Activated T-cell treated with anti-CD3 and anti-CD28 coated beads, Interleukin-2, amount 50 U/mL, for 48 hours (primary cell): ENCODE measurements at places on chromosomes 5 and 9.
A peak's percentile ranks its signal among the peaks of the same experiment; 100 is the strongest.

GRCh38 chr9:137759117-137759516 lies 118.5 kb upstream of the CACNA1B start:
- no peak for DNase-seq

DNA sequence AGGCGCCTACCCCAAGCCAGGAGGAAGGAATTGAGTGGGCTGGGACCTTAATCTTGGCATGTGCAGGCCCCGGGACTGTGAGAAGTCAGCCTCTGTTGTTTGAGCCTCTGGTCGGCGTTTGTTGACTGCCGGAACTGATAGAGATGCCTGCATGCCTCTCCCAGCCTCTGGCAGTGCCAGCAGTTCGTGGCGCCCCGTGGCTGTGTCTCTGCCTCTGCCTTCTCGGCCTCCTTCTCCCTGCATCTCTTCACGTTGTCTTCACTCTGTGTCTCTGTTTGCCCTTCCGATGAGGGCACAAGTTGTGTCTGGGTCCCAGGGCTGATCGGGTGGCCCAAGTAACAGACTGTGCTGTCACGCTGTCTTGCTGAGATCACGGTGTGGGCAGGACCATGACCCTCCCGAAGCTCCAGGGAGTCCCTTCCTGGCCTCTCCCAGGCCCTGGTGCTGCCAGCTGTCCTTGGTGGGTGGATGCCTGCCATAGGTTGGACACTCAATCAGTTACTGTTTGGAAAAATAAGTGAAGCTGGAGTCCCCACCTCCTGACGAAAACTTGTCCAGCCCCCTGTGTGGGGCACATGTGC lies 133.5 kb upstream of the LPCAT1 start:
- peak; percentile 12 for DNase-seq

GRCh38 chr5:156893517-156893916 lies 43.4 kb downstream of the PPP1R2B start:
- DNase-seq: no peak

GRCh38 chr5:126619781-126620180 lies 19.0 kb downstream of the PHAX start:
- no peak for DNase-seq

- DNase-seq: no peak
Measured at GRCh38 chr9:126386088-126386487, 59.5 kb downstream of the MVB12B start.

- no peak for DNase-seq
Measured at GRCh38 chr5:39578887-39579497, 154.2 kb upstream of the DAB2 start.

GRCh38 chr5:69265931-69266330 lies 31.2 kb downstream of the CDK7 start:
- no peak for DNase-seq

GRCh38 chr9:109319017-109319625 lies 1.7 kb downstream of the EPB41L4B start:
- peak; percentile 25 for DNase-seq

DNA sequence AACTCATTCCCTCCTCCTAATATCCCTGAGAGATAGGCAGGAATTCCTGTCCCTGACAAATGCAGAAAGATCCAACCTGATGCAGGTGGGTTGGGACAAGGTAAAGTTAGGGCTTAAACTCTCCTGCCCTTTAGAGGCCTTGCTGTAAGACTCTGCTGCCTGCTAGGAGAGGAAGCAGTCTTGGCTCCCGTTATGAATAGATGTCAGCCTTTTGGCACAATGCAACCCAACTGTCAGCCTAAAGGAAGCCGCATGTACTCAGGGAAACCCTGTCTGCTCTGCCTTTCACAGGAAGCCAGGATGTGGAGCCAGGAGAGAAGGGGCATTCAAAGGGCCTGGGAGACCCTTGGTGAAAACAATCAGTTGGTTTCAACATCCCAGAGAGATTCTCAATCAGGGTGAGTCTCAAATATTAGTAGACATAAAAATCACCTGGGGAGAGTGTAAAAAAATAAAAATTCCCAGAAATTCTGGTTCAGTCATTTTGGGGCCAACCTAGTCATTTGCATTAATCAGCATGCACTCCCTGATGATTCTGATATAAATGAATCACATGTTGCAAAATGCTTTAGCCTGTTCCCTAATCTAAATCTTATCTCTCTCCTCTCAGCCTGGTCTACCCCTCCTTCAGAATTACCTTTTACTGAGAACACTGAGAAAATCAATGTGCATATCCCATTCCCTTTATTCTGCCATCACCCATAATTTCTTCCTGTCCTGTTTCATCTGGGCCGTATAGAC lies 136.2 kb upstream of the TRIM32 start:
- no peak for DNase-seq

DNA sequence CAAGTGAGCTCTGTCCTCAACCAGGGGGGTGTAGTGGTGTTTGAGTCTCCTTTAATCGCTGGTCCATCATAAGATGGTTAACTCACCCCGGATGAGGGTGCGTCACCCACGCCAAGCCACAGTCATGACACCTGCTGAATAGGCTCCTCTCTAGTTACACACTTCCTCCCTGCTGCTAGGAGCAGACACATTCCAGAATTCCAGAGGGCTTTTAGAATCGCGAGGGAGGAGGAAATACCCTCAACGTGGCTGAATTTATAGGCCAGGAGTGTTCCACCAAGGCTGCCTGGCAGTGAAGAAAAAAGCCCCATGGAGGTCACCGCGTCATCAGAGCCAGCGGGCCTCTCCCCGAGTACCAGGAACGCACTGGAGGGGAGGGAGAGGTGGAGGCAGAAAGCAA lies 5.1 kb downstream of the GLRX start:
- DNase-seq: peak; percentile 61

- DNase-seq: no peak
Measured at GRCh38 chr9:95225076-95225725, 92.3 kb downstream of the FANCC start.

DNA sequence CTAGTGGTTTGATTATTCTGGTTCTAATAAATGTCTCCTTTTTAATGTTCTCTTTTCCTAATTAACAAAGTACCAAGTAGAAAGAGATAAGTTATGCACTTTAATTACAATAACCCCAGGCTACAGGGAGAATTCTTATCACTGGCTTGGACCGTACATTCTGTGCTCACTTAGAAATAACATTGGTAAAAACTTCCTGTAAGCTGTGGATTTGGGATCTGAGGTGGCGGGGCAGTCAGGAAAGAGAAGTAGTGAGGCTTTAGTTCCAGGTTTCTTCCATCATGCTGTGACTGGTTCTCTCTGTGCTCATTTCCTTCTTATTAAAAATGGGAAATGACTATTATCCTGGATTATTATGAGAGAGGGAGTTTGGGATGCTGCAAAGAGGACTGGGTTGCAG lies 142.0 kb downstream of the EGFLAM start:
- DNase-seq: no peak

- DNase-seq: no peak
Measured at GRCh38 chr9:125603478-125604021, 103.5 kb downstream of the MAPKAP1 start.

- DNase-seq: no peak
Measured at GRCh38 chr9:18438300-18438925, 35.5 kb upstream of the ADAMTSL1 start.

GRCh38 chr5:9374025-9374424 lies 171.8 kb downstream of the SEMA5A start:
- DNase-seq: no peak

- no peak for DNase-seq
Measured at GRCh38 chr9:114078021-114078780, at the start of gene AMBP. TSS of gene AMBP (minus strand) at chr9:114078300. CDS start at chr9:114078209, 91 bp downstream.

DNA sequence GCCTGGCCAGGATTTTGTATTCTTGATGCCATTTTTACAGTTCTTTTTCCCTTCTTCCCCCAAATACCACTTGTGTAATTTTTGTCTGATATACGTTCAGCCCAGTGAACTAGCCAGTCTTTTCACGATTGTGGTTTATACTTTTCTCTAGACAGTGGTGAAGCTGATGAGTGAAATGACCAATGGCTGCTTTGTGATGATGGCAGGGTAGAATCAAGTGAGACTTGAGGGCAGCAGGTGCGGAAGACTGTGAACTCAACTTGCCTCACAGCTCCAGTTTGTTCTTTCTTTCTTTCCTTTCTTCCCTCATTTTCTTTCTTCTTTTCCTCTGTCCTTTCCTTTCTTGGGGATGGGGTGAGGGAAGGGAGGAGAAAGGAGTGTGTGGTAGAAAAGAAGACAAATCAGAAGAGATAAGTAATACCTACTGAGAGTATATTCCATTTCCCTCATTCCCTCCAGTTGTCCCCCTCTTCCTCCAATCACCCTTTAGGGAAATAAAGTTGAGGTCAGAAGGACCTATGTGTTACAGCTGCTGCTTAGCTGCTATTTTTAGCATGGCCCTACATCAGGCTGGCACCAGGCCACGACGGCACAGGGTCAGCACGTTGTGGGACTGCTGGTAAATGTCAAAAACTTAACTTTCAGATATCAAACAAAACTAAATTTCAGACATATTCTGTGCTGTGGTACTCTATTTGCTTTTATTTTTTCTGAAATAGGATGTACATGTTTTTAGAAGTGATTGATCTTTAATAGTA lies 12.3 kb downstream of the ZSWIM6 start:
- no peak for DNase-seq

GRCh38 chr9:13447843-13448422 lies 168.4 kb upstream of the MPDZ start:
- DNase-seq: no peak

- no peak for DNase-seq
Measured at GRCh38 chr9:87119328-87119881, 172.1 kb upstream of the GAS1 start.

GRCh38 chr5:179974946-179975712 lies 67.4 kb upstream of the TBC1D9B start:
- no peak for DNase-seq

GRCh38 chr9:113345190-113345589 lies 4.2 kb upstream of the BSPRY start:
- DNase-seq: no peak

DNA sequence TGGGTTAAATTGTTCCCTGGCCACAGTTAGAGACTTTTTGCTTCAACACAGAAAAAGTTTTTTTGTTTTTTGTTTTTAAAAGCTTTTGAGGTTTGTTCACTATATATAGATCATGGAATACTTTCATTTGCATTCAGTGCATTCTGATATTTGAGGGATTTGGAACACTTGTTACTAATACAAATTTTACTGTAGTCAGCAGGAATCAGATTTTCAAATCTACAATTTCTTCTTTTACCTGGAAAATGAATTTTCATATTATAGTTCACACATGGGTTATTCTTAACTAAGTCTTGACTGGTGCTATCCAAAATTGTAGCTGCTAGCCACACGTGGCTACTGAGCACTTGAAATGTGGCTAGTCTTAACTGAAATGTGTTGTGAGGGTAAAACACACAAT lies 142.0 kb downstream of the RMI1 start:
- no peak for DNase-seq

DNA sequence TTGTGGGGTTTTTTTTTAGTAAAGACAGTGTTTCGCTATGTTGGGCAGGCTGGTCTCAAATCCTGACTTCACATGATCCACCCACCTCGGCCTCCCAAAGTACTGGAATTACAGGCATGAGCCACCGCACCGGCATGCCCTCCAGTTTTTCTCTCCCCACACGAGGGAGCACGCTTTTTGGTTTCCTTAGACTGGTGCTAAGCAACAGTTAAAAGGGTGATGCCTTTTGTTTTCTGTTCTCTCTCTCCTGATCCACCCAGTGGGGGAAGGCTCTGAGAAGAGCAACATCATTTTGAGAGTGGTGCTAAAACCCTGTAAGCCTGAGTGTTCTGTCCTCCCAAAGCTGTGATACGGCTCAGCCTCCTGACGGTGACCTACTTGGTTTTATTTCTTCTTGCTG lies 146.6 kb downstream of the MAN2A1 start:
- DNase-seq: no peak

DNA sequence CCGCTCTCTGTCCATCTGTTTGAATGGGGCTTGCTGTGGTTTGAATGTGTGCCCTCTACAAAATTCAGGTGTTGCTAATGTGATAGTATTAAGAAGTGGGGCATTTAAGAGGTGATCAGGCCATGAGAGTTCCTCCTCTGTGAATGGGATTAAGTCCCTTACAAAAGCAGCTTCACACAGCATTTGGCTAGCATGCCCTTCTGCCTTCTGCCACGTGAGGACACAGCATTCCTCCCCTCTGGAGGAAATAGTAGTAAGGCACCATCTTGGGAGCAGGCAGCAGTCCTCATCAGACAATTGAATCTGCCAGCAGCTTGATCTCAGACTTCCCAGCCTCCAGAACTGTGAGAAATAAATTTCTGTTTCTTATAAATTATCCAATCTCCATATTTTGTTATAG lies 540.2 kb downstream of the CSNK1G3 start:
- no peak for DNase-seq

DNA sequence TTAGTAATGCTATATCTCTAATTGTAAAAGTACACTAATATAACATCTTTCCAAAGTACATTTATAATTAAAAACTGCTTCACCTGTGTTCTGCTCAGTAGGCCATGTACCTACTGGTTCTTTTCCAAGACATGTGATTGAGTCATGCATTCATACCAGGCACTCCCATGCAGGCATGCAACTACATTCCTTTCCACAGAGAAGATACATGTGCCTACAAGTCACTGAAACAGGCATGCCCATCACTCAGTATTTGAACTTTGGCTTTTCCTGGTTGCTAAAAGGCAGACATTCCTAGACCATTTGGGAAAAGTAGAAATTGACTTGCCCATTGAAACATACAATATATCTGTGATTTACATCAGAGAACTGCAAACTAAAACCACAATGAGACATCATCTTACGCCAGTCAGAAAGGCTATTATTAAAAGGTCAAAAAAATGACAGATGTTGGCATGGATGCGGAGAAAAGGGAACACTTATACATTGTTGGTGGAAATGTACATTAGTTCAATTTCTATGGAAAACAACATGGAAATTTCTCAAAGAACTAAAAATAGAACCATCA lies 148.3 kb upstream of the MOCS2 start:
- DNase-seq: no peak

GRCh38 chr5:2529371-2530092 lies 221.9 kb downstream of the IRX2 start:
- DNase-seq: no peak

DNA sequence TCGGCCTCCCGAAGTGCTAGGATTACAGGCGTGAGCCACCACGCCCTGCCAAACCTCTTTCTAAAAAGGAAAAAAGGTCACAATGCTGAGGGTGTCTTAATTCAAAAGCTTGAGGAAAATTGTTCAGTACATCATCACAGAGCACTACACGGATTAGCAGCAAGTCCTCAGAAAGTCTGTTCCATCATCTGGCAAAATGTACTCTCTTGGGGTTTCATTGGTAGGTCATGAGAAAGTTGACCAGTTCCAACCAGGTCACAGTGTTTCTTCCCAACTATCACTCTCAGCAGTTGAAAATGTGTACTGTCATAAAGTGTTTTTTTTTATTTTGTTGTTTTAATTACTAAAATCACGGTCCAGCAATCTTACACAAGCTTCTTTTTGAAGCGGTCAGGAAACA lies 299.6 kb downstream of the FBXL7 start:
- no peak for DNase-seq

GRCh38 chr9:33443047-33443446 lies 4.3 kb downstream of the AQP3 start:
- DNase-seq: no peak

DNA sequence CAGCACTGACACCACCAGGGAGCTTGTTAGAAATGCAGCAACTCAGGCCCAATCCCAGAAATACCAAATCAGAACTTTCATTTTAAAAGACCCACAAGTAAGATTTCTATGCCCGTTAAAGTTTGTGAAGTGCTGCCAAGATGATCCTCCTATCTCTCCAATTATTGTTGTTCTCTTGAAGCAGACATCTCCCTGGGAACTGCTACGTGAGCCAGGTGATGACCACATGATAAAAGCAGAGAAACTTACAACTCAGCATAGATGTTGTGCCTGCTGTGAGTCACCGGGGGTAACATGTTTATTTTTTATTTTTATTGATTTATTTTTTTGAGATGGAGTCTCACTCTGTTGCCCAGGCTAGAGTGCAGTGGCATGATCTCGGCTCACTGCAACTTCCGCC lies 34.4 kb downstream of the GCNT4 start:
- DNase-seq: no peak
